Activated gamma-delta T cell treated with Interleukin-2 at 50 U/mL for 16 hours (primary cell): ENCODE measurements at places on chromosomes 2 and 18.

GRCh38 chr2:151526572-151527090 lies 116.9 kb downstream of the RIF1 start:
- no peak for DNase-seq

DNA sequence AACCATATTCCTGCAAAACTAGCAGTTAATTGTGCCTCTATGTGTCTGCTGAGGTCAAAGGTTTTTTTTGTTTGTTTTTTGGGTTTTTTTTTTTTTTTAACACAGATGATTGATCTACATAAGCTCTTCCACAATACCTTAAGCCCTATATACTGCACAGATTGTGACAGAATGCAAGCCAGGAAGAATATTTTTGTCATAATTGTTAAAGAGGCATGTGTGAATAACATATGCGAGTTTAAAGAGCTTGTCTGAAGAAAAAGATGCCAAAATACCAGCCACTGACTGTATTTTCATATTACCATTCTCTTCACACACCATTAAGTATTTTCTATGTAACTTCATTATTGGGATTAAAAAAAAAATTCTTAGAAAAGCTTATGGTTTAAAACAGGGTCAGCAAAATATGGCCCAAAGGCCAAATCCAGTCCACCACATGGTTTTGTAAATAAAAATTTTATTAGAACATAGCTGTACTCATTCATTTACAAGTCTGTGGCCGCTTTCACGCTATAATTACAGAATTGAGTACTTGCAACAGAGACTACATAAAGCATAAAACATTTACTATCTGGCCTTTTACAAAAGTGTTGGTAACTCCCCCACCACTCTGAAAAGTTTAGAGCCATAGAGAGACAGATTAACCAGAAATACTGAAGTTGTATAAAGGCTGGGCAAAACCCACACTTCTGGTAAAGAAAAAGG lies 89.9 kb downstream of the TRIP12 start:
- DNase-seq, result no peak

DNA sequence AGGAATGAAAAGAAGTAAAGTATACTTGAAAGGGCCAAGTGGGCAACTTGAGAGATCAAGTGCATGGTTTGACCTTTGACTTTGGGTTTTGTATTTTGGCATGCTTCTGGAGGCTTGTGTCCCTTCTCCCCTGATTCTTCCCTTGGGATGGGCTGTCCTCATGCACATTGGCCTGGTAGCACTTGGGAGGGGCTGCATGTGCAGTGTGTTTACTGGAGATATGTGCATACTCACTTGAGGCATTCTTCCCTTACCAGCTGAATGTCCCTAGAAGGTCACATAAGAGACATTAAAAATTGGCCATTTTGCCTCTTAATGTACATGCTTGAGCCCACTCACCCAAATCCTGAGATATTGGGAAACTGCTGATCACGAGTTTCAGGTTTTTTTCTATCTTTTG lies 65.2 kb downstream of the KYNU start:
- no peak for DNase-seq

DNA sequence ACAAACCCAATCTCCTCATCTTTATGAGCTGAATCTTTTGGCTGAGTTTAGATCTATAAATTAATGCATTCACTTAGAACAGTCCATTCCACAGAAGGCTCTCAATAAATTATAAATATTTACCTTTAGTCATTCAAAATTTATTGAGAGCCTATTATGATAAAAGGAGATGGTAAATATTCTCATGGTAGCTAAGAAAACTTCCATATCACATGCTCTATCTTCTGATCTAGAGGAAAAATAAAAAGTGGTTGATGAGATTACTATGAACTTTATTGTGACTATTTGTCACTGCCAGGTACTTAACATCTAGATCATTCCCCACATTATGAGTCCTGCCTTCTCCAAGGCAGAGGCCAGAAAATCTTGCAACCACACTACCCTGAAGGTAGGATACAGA lies 62.4 kb downstream of the L3MBTL4 start:
- no peak for DNase-seq

DNA sequence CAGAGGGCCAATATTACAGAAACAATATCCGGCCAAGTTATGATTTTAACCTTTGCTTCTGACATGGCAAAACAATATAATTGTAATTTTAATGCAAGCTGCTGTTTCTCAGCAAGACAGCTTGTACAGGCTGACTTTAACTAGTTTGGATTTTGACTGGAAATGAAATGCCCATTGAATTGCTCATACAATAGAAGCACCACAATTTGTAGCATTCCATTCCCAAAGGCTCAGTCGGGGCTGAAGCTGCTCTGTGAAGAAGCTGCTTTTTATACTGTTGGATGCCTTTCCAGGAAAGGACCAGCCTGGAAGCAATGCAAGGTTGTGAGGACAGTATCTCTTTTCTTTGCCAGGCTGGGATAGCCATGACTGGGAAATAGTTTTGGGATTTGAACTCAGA lies 677.0 kb upstream of the FANCL start:
- DNase-seq, result no peak

DNA sequence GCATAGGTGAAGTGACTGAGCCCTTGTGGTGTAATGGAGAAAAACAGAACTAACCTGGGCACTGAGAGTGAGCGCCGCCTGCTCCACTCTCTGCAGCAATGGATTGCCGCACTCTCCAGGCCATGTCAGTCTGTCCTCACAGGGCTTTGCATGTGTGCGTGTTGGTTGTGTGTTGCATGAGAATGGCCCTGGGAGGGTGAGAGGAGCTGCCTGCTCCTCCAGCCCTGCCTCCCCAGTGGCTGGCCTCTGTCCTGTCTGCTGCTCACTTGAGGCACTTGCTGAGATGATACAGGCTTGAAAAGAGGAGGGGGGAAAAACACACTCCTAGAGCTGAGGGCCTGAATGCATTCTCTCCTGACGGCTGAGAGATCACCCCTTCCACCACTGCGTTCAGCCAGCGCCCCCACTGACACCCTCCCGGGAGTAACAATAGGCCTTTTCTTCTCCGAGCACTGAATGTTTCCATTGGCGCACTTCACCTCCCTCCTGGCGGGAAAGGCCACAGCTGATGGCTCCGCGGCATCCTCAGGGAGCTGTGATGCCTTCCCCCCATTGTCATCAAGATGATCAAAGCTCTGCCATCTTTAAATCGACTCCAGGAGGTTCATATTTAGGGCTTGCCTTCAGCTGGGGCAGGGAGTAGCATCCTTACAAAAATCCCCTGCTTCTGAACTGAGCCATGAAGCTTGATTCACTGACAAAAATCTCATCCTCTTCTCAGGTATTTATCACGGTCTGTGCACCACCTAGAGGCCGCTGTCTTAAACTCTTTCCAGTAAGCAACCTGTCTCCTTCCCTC lies 49.9 kb upstream of the DAPL1 start:
- DNase-seq, result peak; percentile 12

DNA sequence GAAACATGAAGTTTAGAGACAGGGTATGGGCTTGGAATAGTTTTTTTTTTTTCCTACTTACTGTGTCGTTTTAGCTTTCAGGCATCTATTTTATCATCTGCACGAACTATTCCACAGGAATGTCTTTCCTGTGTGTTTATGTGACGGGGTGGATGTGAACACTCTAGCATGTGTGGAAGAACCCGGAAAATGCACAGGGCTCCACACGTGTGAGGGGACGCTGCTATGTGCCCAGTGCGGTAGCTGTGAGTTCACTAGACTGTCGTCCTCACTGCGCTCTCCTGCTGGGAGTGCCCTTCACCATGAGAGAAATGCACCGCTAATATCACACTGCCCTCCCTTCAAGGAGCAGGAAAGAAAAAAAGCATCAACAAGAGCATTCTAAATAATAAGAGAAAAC lies 250.8 kb upstream of the PXDN start:
- DNase-seq, result no peak

DNA sequence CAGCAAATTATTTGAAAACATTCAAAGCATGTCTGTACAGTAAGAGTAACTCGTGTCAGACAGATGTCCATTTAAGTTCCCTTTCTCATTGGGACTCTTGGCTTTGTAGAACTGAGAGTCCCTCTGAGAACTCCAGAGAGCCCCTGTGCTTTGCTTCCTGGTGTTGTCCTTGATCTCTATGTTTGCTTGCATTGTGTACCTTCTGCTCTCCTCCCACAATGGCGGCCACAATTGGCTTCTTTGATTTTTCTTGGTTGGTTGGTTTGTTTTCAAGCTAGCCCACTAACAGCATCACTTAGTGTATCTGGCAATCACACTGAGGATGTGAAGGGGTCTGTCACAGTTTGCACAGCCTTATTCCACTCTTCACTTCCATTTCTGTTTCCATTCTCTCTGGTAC lies 15.1 kb downstream of the ASB18 start:
- DNase-seq, result no peak

DNA sequence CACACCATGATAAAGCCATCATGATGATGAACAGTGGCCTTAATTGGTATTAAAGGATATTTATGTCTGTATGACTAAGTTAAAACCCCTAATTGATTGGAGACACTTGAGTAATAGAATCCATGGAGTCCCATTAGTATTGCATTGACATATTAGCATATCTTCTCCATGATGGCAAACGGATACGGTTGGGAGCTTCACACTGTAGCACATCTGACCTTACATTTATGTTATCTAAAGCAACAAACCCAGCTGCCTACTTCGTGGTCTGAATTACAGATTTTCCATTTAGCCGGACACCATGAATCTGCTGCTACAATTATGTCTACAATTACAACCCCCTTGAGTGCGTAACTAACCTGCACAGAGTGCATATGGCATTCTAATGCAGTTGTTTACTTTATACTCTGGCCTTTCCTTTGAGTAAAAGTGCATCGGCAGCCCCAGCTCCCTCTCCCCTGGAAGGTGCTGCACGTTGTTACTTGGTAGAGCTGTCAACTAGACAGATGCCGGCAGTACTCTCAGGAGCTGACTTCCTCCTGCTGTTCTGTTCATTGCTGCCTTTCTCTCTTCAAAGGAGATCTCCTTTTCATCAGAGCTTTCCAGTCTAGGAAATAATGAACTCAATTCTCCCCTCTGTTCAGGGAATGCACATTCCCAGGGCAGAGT lies 92.1 kb downstream of the LRRC30 start:
- no peak for DNase-seq

- no peak for DNase-seq
These were observed 86.5 kb downstream of the UXS1 start for GRCh38 chr2:106107509-106108131.

- no peak for DNase-seq
These were observed 28.5 kb upstream of the C18orf32 start for GRCh38 chr18:49515516-49515915.

DNA sequence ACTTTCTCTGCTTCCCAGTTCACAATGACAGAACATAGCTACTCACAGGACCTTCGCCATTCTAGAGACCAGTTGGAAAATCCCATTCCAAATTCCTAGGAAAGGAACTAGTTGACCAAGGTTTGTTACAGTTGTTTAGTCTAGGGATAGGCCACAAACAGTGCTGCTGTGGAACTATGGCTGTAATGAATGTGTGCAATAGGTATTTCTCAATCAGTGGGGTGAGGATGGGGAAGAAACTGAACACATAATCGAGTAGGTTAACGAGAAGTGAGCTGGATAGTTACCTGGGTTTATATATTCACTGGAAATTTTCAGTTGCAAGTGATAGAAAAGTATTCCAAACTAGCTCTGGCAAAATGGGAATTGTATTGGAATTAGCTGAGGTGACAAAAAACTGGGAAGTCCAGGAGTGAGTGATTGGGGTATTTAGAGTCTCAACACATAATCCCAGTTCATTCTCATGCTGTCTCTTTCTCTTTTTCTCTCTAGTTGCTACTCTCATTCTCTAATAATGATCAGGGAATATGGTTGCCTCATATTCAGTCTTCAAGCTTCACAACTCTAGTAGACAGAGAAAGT lies 18.2 kb upstream of the HMSD start:
- DNase-seq, result no peak

DNA sequence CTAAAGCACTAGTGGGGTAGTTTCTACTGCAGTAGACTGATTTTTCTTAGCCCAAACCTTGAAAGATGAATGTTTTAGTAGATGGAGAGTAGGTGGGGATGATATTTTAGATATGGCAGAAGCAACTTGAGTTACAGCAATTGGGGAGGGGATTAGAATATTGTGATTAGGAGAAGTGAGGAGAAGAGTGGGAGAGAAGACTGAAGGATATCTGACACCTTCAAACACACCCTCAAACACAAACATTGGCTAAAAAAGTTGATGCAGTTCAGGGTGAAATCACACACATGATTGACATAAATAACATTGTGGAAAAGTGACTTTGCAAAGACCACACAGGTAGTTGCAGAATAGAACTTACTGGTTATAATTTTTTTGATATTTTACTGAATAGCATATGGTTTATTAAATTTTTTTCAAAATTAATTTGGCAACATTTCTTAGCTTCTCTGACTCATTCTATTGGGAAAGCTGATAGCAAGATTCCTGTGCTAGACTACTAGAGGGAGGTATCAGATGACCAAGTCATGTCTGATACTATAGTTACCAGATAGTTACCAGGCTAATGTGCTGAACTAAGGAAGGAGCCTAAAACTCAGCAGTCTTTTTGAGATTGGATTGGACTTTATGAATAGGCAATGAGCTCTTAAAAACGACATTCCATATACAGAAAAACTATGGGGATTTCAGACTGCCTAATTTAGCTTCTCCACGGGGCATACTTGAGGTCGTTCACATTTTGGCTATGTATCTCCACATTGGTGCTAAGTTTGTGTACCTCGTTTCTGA lies 73.0 kb downstream of the ACTR3 start:
- no peak for DNase-seq

DNA sequence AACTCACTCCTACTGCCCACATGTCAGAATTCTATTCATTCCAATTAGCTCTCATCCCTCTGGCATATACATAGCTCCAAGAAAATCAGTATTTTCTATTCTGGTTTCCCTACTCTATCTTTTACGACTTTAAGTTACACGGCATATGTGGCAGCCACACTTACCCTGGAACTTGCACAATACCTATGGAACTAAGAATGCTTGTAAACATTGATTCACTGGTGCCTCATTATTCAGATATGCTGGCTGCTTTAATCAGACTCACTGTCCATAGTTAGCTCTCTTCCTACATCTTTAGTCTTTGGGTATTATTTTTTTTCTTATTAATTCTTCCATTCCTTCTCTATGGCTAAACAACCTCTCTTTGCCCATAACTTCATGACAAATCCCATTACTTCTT lies 1519.9 kb upstream of the ACVR2A start:
- DNase-seq, result no peak

- no peak for DNase-seq
These were observed 6.5 kb upstream of the IMPA2 start for GRCh38 chr18:11974741-11975325.

- no peak for DNase-seq
These were observed 11.6 kb downstream of the TRAF3IP1 start for GRCh38 chr2:238331916-238332315.

DNA sequence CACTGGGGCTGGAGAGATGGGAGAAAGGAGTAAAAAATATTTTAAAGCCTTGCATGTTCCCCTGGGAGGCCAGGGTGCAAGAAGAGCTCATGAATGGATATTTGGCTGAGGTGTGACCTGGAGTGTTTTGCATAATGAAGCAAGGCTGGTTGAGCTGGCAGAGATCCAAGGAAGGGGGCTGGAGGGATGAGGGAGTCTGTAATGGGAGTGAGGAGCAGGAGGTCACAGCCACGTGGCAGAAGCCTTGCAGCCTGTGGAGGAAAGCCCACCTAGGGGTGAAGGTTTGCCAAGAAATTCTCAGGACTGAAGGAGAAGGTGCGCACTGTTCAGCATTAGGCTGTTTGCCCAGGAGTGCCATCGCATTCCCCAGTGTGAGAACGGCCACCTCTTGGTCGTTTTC lies 40.3 kb upstream of the ATP8B1 start:
- DNase-seq, result no peak
